ENCODE measurements at places on chromosomes 4 and X.

DNA sequence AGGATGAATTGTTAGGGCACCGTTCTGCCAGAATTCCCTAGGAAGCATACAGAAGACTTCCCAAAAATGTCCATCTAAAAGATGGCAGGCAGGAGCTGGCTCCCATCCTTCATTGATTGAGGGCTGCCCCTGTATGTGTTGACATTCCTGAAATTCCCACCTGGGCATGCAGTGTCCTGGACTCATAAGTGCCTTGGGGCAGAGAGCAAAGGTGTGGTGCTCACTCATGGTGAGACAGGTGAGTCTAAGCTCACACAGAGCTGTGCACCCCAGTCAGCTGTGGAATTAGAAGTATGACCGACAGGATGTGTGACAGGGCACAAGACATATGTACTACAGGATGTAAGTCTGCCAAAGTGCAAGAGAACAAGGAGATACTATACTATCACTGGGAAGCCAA, 271.9 kb downstream of the MID1IP1 start:
- DNase-seq: no peak

- DNase-seq: no peak
Measured at GRCh38 chr4:188719794-188720193, 580.6 kb downstream of the TRIML1 start.

DNA sequence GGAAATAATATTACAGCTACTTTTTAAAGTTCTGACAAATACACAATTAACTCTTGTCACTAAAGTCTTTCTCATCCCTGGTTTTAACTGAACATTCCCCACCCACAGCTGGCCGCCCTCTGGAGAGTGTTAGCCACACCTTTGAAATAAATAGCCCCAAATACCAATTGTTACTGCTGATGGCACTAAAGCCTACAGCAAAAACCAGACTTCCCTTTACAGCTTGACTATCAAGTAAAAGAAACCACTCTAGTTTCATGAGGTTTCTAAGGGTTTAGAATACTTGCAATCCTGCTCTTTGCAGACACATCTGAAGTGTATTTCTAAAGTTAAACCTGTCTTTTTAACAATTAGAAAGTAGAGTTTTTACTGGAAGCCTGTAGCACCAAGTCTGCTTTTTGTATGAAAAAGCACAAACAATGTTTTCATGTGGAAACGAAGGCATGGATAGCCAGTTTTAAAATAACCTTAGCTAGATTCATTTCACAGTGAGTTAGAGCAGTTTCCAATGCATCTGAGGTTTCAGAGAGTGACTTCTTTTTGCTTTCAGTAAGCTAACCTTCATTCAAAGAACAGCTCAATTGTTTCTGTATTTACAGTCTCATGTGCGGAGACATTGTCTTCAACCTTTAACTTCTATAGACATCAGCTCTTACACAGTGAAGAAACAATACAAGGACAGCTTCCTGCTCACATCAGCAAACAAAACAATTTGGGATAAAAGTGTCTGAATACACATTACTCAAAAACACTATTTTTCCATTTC, 164.8 kb upstream of the VEGFC start:
- no peak for DNase-seq

GRCh38 chr4:51998837-51999236, 21.3 kb downstream of the LRRC66 start:
- DNase-seq: no peak

GRCh38 chrX:108640817-108641216, 95.5 kb downstream of the IRS4 start:
- no peak for DNase-seq

GRCh38 chr4:77153006-77153405, 4.0 kb upstream of the CCNG2 start:
- DNase-seq: no peak
